Heart left ventricle (tissue), 16 donors: ENCODE measurements at places on chromosomes 2 and 18. TPM values are rescaled to one million over a fixed set of nuclear protein-coding genes. Genes with fewer than 3 reads are reported as not detected.

The PLEKHH2 gene
- 0.93 TPM for total RNA-seq

DNA sequence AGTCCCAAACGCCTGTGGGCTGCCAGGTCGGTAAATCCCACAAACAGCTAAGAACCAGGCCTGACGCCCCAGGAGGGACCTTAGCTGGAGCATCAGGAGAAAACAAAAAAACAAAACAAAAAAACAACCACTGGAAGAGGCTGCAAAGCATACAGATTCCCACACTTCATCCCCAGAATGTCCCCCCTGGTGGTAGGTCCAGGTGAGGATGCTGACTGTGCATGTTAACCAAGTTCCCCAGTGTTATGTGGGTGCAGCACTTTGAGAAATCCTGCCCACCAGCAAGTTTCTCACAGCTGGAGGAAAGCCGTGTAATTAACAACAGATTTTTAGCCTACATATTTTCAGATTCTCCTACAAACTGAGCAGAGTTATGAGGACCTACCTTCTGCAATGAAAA, 15.1 kb downstream of the ST3GAL5 start:
- no peak overlapping the region for H3K4me3 ChIP-seq
- H3K27me3 ChIP-seq, result no peaks in the 10 kb centered on the region
- no peaks in the 10 kb centered on the region for H3K36me3 ChIP-seq

The MRPS5 gene
- 62.4 TPM for total RNA-seq

DNA sequence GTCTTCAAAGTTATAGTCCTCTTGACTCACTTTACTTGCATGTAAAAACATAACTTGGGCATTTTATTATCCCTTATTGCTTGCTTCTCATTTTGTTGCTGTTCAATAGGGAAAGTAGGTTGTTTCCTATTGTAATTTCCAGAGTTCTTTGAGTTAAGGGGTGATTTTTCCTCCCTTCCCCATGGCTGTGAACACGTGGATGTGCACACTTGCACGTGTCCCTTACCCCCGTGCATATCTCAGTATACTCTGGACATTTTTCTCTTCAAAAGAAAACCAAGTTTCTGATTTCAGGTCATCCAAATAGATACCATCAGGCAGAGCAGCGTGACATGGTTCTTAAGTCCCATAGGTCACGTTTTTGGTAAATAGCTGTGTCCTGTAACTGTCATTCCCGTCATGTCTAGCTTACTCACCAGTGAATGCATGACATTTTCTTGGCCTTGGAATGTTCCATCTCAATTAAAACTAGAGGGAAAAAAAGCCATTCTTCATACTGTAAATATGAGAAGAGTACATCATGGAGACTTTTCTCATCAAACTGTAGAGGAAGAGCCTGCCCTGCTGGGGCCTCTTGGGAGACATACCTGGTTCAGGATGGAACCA, 83.3 kb upstream of the KCNE4 start:
- no peak overlapping the region for H3K27ac ChIP-seq
- DNase-seq, result no peak
- peaks cover 6% of the 10 kb centered on the region for H3K4me1 ChIP-seq
- H3K27me3 ChIP-seq, result no peaks in the 10 kb centered on the region
- H3K4me3 ChIP-seq, result no peak overlapping the region
- no peaks in the 10 kb centered on the region for H3K36me3 ChIP-seq

DNA sequence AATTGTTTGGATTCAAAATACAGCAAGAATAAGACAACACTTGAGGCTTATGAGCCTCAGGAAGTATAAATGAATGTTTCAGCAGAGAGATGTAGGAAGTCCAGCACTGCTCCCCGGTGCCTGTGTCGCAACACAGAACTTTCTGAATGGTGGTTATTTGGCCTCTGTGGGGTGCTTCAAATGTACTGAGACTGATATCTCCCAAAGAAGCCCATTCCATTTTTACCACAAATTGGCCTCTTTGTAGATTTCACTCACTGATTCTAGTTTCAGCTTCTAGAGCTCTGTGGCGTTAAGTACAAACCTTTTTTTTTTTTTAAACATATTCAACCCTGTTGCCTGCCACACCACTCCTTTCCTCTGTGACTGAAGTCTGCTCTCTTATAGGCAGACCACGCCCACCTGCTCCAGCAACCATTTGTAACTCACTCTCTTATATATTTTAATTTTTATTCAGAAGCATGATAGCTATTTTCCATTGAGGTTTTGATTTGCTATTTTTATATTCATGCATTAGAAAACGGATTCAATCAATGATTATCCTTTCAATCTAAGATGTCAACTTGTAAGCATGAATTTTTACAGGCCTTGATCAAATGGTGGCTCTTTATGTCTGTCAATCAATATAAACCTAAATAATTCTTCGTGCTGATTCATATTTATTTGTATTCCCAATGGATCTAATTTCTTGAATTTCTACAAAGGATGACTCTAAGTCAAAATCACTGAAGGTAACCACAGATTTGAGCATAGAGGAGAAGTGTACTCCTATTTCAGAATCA, 277.1 kb upstream of the CCDC68 start:
- peaks cover 52% of the 10 kb centered on the region for H3K4me1 ChIP-seq
- H3K4me3 ChIP-seq, result no peak overlapping the region
- no peak overlapping the region for H3K27ac ChIP-seq
- DNase-seq, result no peak

DNA sequence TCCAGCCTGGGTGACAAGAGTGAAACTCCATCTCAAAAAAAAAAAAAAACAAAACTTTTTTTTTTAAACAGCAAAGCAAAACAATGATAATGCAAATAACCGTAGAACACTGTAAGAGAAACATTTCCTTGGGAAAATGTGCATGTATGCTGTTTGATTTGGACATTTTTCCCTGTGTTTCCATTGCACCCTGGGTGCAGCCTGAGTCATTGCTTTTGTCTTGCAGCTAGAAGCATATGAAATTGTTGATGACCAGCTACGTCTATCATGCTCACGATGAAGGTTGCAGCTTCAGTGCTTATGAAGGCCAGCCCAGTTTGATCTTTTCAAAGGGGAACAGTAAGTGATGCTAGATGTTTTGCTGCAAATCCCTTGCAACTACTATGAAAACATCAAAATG, 41.5 kb downstream of the MOGAT1 start:
- H3K27me3 ChIP-seq, result no peaks in the 10 kb centered on the region
- no peak overlapping the region for H3K4me3 ChIP-seq
- H3K4me1 ChIP-seq, result peaks cover 38% of the 10 kb centered on the region
- H3K36me3 ChIP-seq, result no peaks in the 10 kb centered on the region

DNA sequence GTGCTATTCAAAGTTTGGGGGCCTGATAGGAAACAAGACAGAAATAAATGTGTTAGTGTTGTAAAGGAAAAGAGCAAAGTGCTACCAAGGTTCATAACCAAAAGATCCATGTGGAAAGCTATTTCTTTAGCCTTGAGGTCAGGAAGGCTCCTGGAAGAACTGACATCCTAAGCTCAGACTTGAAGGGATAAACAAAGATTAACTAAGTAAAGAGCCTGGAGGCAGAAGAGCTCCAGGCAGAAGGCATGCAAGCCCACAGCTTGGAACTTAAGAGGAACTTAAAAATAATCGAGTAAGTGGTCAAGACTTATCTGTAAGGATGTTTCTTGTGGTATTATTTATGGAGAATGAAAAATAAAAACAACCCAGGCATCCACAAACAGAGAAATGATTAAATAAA, 245.0 kb upstream of the MGAT5 start:
- no peaks in the 10 kb centered on the region for H3K4me1 ChIP-seq
- H3K4me3 ChIP-seq, result no peak overlapping the region

DNA sequence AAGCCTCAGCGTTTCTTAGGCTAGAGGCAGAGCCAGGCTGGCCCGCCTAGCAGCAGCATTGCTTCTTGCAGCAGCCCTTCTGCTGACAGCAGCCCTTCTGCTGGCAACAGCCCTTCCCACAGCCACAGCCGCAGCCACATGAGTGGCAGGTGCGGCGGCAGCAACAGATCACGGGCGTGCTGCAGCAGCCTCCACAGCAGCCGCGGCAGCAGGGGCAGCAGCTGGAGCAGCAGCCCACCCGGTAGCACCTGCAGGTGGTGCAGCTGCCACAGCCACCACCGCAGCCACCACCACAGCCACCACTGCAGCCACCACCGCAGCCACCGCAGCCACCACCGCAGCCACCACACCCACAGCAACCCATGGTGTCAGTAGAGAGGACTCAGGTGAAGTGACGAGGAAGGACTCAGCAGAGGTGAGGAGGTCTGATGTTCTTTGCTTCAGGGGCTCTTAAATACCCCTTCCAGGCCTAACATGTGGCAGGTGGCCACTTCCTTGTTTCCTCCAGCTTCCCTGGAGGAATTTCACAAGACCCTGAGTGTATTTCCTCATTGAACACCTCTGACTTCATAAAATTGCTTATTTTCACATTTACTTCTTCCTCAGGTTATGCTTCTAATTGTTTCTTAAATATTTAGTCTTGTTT, at the start of gene SCYGR6:
Gene SCYGR6, minus strand, starts transcription at position 364 of the 646 bp plus-strand sequence. Its CDS starts 0 bp downstream, at position 364.
- DNase-seq, result no peak
- no peak within 1 kb of the TSS for H3K27ac ChIP-seq

DNA sequence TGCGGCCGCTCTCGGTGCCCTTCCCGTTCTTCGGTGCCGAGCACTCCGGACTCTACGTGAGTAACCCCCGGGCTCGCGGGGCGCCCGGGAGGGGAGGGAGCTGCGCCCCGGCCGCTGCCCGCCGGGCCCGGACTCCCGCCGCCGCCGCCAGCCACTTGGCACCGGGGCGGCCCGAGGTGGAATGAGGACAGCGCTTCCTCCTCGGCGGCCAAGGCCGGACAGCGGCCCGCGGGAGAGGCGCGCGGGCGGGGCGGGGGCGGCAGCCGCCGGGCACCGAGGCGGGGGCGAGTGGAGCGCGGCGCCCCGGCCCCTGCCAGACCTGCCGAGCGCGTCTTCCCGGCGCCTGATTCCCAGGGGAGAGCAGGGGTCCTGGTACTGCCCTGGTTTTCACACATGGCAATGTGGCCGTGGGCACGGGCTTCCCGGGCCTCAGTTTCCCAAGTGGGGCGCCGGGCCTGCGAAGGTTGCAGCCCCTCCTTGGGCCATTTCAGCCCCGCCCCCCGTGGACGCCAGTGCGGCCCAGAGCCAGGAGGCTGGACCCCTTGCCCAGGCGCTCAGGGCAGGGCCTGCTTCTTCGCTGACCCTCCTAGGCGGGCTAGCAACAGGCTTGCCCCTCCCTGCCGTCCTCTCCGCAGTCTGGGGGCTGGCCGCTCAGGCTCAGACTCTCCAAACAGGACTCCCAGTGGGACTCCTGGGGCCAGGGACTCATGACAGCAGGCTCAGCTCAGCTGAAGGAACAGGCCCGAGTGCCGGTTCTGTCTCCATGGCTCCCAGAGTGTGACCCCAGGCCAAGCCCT, 775 bp downstream of the SNED1 start:
- DNase-seq, result peak; percentile 33
- H3K4me1 ChIP-seq, result peaks cover 42% of the 10 kb centered on the region
- peak overlapping the region; percentile 47 for H3K27ac ChIP-seq
- H3K4me3 ChIP-seq, result peak overlapping the region; percentile 55
- no peaks in the 10 kb centered on the region for H3K36me3 ChIP-seq
- H3K27me3 ChIP-seq, result peaks cover 4% of the 10 kb centered on the region

GRCh38 chr18:31245820-31246219, 72.1 kb upstream of the DSG1 start:
- H3K27me3 ChIP-seq, result no peaks in the 10 kb centered on the region
- no peak overlapping the region for H3K27ac ChIP-seq
- no peak overlapping the region for H3K4me3 ChIP-seq

- peaks cover 35% of the 10 kb centered on the region for H3K4me1 ChIP-seq
- no peak overlapping the region for H3K4me3 ChIP-seq
- no peaks in the 10 kb centered on the region for H3K36me3 ChIP-seq
- DNase-seq, result peak; percentile 72
- H3K27ac ChIP-seq, result no peak overlapping the region
- H3K27me3 ChIP-seq, result no peaks in the 10 kb centered on the region
Measured at GRCh38 chr2:45778720-45779171, 127.3 kb downstream of the PRKCE start.

GRCh38 chr2:241272303-241273209, 42.9 kb downstream of the HDLBP start:
- peak overlapping the region; percentile 93 for H3K4me3 ChIP-seq
- no peaks in the 10 kb centered on the region for H3K27me3 ChIP-seq
- peak; percentile 80 for DNase-seq

GRCh38 chr2:173401716-173402326, 47.1 kb downstream of the CDCA7 start:
- no peaks in the 10 kb centered on the region for H3K4me1 ChIP-seq
- no peaks in the 10 kb centered on the region for H3K36me3 ChIP-seq
- H3K27me3 ChIP-seq, result peaks cover 31% of the 10 kb centered on the region
- no peak overlapping the region for H3K27ac ChIP-seq

The NYAP2 gene
- total RNA-seq, result not detected

The SERPINB12 gene
- not detected for total RNA-seq

DNA sequence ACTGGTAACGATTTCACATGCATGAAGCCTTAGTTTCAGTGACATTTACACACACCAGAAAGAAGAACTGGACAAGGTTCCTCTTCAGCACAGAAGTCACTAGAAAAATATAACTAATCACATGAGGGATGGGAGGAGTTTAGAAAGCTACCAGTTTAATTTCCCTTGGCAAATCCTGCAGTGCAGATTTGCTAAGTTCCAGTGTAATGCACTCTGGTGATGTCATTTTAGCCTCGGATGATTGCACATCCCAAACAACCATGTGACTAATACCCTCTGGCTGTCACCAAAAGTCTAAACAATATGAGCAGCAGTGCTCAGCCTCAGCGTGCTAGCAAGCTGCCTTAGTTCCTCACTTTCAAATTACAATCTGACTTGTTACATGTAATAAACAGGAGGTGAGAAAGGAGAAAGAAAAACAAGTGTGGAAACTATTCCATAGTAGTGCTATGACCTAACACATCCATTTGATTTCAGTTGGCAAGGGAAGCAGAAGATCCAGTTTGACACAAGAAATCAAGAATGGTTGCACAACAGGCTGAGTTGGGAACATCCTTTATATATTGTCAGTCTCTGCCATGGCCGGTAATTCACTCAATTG, 35.3 kb upstream of the PPP1CB start:
- no peaks in the 10 kb centered on the region for H3K27me3 ChIP-seq
- no peak for DNase-seq
- peaks cover 15% of the 10 kb centered on the region for H3K4me1 ChIP-seq
- peak overlapping the region; percentile 71 for H3K27ac ChIP-seq

The EML6 gene
- total RNA-seq, result 1.2 TPM

The LRP2 gene
- total RNA-seq, result not detected

- H3K27me3 ChIP-seq, result no peaks in the 10 kb centered on the region
- no peaks in the 10 kb centered on the region for H3K36me3 ChIP-seq
- no peak for DNase-seq
- H3K4me3 ChIP-seq, result no peak overlapping the region
- peak overlapping the region; percentile 10 for H3K27ac ChIP-seq
- H3K4me1 ChIP-seq, result no peaks in the 10 kb centered on the region
Measured at GRCh38 chr18:24497031-24497754, 36.8 kb downstream of the HRH4 start.
